ENCODE measurements at places on chromosomes 3 and 15.

- no peak for DNase-seq
Measured at GRCh38 chr15:90033448-90033847, 32.3 kb downstream of the ZNF710 start.

DNA sequence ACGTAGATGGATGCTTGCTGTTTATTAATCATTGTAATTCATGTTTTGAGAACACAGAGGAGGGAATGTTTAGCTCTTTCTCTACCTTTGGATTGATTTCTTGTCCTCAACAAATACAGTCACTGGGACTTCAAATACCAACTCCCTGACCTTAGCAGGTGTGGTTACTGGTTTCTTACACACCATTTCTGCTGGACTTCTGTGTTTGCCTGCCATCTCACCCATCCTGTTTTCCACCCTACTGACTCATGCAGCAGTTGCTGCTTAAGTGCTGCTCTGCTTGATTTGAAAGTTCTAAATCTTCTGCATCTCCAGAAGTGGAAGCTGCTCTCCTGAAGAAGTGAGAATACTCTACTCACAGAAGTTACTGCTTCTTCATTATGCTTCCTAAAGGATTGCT, 170.3 kb downstream of the ZPLD1 start:
- no peak for DNase-seq

DNA sequence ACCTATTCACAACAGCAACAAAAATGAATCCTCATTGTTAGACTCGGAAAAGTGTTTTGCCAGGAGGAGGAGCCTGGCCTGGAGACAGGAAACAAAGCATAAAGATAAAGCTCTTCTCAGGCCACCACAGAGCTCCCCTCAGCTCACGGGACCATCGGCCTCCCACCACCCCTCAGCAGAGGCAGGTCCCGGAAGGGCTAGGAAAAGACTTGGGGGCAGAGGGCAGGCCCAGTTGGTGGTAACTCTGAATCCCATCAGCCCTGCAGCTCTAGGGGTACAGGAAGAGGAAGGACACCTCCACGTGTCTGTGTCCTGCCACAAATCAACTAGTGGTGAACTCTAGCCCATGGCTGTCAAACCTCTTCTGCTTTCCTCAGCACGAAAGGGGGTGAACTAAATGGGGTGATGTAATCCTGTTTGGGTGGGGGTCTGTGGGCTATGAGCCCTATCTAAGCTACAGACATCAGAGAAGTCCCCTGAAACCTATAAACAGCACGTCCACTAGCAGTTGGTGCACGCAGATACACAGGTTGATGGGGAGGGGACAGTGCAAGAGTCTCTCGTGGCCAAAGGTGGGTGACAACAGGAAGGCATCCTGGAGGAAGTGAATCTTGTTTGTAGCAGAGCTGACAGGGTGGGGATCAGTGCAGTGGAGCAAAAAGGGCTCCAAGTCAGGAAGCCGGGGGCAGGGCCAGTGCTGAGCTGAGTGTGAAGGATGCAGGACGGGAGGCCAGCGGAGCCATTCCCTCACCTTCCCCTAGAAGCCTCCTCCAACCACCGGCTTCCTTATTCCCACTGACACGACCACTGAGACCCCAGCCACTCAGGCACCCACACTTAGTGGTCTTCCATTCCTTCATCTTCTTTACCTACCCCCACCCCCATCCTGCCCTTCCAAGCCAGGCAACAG, 111.1 kb upstream of the HACD2 start:
- DNase-seq = no peak

DNA sequence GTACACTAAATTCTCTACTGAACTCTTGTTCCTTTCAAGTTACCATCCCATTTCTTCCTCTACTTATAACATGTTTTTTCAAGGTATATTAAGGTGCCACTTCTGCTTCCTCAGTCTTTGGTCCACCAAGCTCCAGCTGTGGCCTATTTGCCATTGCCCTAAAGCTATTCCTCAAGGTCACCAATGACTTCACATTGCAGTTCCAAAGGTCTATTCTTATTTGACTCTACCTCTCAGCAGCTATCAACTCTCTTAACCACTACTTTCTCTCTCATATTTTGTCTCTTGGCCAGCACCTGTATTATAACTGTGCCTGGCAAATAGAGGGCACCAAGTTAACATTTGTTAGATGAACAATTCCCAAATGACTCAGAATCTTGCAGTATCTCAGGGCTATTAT, 354.7 kb downstream of the PLCL2 start:
- no peak for DNase-seq

GRCh38 chr3:19888428-19889152, 45.4 kb downstream of the EFHB start:
- DNase-seq = no peak

- DNase-seq = no peak
Measured at GRCh38 chr3:34783876-34784275, 855.4 kb upstream of the ARPP21 start.

GRCh38 chr15:77866186-77866585, 211.3 kb downstream of the TBC1D2B start:
- DNase-seq = no peak

GRCh38 chr3:171718493-171719185, 91.6 kb downstream of the PLD1 start:
- no peak for DNase-seq

DNA sequence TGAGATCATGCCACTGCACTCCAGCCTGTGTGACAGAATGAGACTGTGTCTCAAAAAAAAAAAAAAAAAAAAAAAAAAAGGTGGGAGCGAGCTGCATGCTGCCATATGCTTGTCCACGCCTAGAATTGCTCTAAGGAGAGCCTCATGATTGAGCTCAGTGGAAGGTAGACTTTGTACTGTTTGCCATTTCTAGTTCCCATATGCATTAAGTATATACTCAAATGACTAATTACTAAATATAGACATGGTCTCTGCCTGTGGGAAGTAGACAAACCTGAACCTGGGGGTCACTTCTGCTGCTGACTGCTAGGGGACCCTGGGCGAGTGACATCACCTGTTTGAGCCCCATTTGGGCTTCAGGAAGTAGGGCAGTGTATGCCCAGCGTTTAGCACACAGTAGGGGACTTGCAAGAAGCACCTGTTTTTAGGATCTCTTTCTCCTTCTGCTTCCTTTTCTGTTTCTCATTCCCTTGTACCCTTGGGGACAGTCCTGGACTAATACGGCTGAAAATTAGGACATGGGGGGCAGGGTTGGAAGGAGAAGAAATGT, 27.2 kb downstream of the PRKCD start:
- no peak for DNase-seq
